ENCODE measurements at places on chromosomes 2 and 18.

GRCh38 chr2:174778085-174778981 lies 14.1 kb upstream of the CHRNA1 start:
- DNase-seq = peak; percentile 93

- DNase-seq = no peak
Observed at GRCh38 chr2:241924069-241924908, 54.8 kb downstream of the RTP5 start.

- no peak for DNase-seq
Observed at GRCh38 chr2:114797942-114798341, 355.5 kb downstream of the DPP10 start.

GRCh38 chr2:191486584-191487320 lies 191.2 kb upstream of the NABP1 start:
- DNase-seq = peak; percentile 97

- no peak for DNase-seq
Observed at GRCh38 chr2:240539906-240540305, 17.9 kb downstream of the ANKMY1 start.

DNA sequence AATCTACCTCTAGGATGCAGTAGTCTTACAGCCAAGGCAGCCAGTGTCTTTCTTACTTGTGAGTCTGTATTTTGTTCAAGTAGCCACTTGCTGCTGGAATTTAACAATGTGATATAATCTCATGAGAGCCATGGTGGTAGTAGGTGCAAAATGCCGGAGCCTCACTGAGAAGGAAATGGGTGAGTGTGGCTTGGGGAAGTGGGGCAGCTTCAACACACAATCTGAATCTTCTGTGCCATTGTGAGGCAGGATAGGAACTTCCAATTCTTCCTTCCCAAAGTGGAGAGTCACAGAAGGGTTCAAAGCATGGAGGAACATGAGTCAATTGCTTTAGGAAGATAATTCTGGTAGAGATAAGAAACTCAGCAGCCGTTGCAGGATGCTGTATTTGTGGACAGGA lies 158.7 kb upstream of the APCDD1 start:
- no peak for DNase-seq

- peak; percentile 12 for DNase-seq
Observed at GRCh38 chr2:31429759-31430438, 15.4 kb upstream of the XDH start.

- no peak for DNase-seq
Observed at GRCh38 chr2:86439879-86440630, 1.1 kb upstream of the KDM3A start.

DNA sequence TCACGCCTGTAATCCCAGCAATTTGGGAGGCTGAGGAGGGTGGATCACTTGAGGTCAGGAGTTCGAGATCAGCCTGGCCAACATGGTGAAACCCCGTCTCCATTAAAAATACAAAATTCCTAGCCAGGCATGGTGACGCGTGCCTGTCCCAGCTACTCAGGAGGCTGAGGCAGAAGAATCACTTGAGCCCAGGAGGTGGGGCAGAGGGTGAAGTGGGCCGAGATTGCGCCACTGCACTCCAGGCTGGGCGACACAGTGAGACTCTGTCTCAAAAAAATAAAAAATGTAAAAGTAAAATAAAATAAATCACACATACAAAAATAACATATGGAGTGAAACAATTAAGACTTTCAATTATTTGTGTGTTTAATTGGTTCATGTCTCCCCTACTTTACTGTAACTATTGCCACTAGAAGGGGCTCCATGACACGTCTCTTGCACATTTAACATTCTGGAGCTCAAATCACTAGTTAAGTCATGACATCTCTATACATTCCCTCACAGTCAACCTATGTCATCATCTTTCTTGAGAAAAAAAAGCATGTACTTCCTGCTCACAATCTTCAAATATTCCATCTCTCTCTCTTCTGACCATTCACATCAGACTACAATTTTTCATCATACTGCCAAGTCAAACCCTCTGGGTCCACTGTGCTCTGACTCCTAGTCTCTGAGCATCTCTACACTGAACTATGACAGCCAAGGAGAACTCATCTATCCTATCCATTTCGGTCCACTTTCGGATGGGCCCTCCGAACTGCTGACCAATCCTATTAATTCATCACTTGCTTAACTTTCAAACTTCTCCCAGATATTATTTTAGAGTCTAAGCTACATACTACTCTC lies 6.7 kb downstream of the GFPT1 start:
- DNase-seq = no peak

DNA sequence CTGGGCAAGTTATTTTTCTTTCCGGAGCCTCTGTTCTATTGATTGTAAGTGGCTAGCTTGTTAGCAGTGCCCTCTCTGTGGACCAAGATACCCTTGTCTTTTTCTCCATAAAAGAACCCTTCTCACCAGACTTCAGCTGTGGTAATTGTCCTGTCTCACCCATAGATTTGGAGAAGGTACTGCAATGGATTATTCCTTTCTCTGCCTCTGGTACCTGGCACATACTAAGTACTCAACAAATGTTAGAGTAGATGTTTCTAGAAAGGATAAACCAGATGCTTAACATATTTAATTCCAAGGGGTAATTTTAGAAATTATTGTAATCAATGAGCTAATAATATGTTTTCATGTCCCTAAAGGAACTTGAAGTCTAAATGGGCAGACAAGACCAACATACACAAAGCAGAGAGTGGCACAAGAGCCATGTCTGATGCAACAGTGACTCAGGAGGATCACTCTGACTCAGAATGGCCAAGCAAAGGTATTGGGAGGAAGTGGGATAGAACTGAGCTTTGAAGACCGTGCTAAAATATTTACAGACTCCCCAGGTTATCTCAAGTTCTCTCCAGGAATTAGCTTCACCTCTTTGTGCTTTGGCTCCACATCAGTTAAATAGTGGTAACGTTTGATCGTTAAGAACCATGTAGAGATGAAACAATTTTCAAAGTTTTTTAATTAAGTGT lies 129.7 kb upstream of the OSR1 start:
- peak; percentile 78 for DNase-seq

DNA sequence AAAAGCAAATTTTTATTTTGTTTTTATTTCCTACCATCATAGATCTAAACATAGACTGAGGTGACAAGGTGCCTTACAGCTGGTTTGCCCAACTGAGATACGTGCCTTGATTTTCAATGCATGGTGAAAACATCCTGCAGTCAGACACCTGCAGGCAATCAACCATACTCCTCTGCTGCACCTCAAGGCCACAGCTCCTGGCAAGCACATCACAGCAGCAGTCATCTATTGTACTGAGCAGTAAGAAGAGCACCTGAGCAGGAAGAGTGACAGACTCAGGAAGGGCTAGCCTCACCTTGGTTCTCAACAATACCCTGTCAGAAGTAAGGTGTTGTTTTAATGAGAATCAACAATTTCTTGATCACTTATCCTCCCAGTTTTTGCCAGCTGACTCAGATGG lies 1206.8 kb upstream of the NRXN1 start:
- no peak for DNase-seq

- no peak for DNase-seq
Observed at GRCh38 chr2:149611100-149611820, 23.7 kb upstream of the MMADHC start.

GRCh38 chr18:58768293-58768974 lies 96.2 kb upstream of the ZNF532 start:
- DNase-seq = peak; percentile 30

DNA sequence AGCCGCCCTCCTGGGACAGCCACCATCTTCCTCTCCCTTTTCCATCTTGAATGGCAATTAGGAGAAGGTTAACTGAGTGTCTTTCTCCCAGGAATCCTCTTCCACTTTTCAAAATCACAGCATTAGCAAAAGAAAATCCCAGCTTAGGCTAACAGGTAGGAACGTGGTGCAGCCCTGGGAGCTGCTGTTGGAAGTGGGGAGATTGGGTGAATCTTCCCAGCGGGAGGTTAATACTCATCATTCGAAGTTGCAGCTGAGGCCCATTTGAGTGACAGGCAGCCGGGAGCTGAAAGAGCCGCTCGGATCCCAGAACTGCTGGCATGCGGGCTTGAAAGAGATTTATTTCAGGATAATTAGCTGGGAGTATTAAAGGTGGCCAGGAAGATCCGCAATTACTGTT lies 306.0 kb downstream of the BCL11A start:
- DNase-seq = no peak

GRCh38 chr2:17538022-17538843 lies 2.3 kb upstream of the VSNL1 start:
- no peak for DNase-seq

DNA sequence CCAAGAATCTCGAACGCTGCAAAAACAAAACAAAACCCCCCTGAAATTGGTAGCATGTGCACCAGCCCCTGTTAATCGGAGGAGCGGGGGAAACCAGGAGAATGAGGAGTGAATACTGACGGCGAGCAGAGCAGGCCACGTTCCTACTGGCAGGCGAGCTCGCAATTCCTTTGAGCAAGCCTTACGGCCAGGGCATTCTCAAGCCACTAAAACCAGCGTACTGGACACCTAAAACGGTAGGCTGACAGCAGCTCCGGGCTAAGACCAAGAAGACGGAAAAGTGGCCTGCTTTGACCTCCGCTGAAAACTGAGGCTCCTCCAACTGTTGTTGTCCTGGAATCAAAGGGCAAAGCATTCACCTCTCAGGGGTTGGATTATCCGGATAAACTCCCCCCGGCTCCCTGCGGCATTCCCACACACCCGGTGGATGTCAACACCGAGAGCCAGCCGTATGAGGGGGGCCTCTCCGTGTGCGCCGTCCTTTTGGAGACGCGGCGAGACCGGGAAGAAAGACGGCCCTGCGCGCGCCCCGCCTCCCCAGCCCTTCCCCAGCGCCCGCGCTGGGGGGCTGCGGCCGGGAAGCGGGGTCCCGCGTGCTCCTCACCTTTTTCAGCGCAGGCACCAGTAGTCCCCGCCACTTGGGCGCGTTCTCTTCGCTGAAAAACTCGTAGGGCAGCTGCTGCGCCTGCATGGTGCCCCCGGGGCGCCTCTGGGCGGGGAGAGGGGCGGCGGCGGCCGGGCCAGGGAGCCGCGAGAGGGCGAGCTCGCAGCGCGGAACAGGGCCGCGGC lies 925 bp downstream of the SOS1 start:
- peak; percentile 62 for DNase-seq

DNA sequence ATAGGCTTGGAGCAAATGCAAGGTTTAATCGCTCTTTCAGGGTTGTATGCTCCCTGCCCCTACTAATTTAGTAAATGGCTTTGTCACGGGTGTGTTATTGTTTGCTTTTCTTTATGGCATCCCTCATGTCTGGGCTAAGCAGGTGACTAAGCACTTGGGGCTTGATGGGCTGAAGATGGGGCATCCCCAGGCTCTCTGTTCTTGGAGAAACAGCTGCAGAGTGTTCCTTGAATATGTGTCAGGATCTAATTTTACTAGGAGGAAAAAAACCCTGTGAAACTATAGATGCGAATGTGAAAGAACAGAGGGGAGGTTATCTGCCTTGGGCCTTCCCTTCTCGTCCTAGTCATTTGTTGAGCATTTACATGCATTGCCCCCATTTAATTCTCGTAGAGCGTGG lies 94.7 kb upstream of the TAF1B start:
- DNase-seq = no peak

DNA sequence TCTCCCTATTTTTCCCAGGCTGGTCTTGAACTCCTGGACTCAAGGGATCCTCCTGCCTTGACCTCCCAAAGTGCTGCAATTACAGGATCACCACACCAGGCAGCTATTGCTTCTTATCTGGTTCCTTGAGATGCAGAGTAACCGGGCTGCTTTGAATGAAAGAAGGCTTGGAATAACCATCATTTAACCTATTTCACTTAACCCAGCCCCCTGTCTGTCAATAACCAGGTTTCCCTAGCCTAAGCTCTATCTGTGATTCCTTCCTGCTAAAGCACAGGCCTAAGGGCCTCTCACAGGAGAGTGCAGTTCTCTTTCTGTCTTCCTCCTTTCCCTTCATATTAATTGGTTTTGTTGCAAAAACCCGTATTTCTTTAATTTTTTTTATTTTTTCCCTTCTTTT lies 393.5 kb upstream of the RAB12 start:
- DNase-seq = no peak

DNA sequence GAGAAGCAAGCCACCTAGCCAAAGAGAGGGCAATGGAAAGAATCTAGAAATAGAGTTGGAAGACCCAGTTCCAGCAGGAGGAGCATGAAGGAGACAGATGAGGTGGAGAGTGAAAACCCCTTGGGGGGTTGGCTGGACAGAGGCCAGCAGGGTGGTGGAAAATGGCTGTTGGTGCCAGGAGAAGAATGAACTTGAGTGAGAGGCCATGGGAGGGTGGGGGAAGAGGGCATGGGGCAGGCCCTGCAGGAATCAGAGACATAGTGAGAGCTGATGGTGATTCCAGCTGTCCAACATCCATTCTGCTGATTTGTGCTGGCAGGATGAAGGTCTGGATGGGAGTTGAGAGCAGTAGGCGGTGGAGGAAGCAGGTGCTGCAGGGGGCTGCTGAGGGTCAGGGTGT lies 108.0 kb upstream of the TNP1 start:
- DNase-seq = no peak

DNA sequence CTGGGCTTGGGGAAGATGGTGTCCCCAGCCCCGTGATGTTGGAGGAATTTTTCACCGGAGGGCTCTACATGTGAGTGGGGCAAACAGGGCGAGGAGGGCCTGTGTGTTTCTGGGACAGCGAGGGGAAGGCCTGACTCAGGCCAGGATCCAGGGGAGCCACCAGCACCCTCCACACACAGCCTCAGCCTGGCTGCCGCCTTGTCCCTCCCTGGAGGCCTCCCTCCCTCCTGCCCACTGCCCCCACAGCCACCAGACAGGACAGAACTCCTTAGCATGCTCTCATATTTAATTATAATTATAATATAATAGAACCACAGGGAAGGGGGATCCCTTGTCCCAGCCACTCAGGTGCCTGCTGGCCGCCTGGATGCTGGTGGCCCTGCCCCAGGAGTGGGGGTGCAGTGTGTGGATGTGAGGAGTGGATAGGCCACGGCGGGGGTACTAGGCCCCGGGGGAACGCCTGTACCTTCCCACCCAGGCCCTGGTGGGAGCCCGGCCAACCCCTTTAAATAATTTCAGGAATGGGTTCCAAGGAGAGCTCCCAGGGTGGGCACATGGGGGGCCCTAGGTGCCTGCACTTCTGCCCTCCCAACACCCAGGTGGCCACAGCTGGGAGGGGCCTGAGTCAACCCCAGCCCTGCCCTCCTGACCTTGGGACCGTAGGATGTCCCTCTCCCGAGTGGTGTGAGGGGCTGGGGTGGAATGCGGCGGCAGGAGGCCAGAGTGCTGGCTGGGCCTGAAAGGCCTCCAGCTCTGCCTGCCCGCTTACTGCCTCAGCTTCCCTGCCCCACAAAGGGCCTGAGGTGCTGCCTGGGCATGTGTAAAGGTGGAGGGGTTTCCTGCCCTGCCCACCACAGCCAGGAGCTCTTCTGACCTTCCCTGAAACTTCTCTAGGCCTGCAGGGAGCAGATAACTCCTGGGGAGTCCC lies 8.8 kb downstream of the PDCD1 start:
- DNase-seq = no peak

DNA sequence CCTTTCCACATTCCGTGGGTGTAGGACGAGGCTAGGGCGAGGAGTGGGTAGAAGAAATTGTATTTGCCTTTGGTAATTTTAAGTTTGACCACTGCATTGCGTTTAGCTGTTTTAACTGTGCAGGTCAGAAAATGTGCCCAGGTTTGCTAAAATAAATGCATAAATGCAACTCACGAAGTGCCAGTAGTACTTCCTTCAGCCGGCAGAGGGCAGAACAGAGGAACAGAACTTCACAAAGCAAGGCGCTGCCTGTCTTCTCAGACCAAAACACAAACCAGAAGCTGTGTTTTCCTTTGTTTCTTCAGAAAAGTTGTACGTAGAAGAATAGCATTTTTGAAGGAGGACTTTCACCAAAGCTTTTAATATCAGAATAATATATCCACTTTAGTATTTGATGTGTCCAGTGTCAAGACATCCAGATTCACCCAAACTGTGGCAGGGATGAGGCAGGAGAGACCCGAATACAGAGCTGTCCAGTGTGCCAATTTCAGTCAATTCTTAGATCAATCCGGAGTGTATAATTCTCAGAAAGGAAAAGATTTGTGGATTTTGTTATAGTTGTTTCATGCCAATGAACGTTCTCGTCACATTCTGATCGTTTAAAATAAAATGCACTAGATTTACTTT lies 348.6 kb downstream of the DLGAP1 start:
- peak; percentile 42 for DNase-seq
